ENCODE measurements at places on chromosomes 6 and 20. TPM values are rescaled to one million over a fixed set of nuclear protein-coding genes. Genes with fewer than 3 reads are reported as not detected.

GRCh38 chr6:134607411-134607810 is 289.5 kb upstream of the SGK1 start:
- no peak for DNase-seq
- no peaks in the 10 kb centered on the region for H3K36me3 ChIP-seq
- no peaks in the 10 kb centered on the region for H3K4me1 ChIP-seq
- H3K27ac ChIP-seq, result no peak overlapping the region
- no peak overlapping the region for H3K4me3 ChIP-seq
- H3K27me3 ChIP-seq, result no peaks in the 10 kb centered on the region

GRCh38 chr6:129623008-129623732 is 86.8 kb downstream of the ARHGAP18 start:
- DNase-seq, result no peak
- no peak overlapping the region for H3K27ac ChIP-seq
- H3K4me3 ChIP-seq, result no peak overlapping the region
- no peaks in the 10 kb centered on the region for H3K36me3 ChIP-seq
- H3K27me3 ChIP-seq, result no peaks in the 10 kb centered on the region
- no peaks in the 10 kb centered on the region for H3K4me1 ChIP-seq

DNA sequence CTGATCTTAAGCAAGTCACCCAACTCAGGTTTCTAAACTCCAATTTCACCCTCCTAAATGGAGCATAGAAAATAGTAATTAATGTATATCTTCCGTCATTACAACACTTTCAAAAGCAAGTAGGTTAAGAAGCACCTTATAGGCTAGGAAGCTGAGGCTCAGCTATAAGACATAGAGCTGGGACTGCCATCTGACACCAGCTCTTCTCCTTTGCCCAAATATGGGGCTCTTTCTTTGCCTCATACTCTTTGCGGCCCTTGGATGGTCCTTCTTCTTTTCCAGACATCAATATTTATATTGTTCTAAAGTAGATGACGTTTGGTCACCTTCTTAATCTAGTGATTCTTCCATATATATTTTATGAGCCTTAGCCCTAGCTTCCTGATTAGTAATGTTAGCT is 413.2 kb downstream of the LMBRD1 start:
- DNase-seq, result no peak
- H3K4me3 ChIP-seq, result no peak overlapping the region
- no peak overlapping the region for H3K27ac ChIP-seq
- no peaks in the 10 kb centered on the region for H3K4me1 ChIP-seq
- no peaks in the 10 kb centered on the region for H3K27me3 ChIP-seq
- H3K36me3 ChIP-seq, result no peaks in the 10 kb centered on the region

GRCh38 chr6:131960371-131961133 is 9.4 kb upstream of the CCN2 start:
- H3K27ac ChIP-seq, result no peak overlapping the region
- no peaks in the 10 kb centered on the region for H3K36me3 ChIP-seq
- no peaks in the 10 kb centered on the region for H3K27me3 ChIP-seq
- no peak overlapping the region for H3K4me3 ChIP-seq
- no peak for DNase-seq

GRCh38 chr20:40770564-40771307 is 81.7 kb upstream of the MAFB start:
- H3K4me3 ChIP-seq, result no peak overlapping the region
- no peaks in the 10 kb centered on the region for H3K27me3 ChIP-seq
- H3K27ac ChIP-seq, result no peak overlapping the region

DNA sequence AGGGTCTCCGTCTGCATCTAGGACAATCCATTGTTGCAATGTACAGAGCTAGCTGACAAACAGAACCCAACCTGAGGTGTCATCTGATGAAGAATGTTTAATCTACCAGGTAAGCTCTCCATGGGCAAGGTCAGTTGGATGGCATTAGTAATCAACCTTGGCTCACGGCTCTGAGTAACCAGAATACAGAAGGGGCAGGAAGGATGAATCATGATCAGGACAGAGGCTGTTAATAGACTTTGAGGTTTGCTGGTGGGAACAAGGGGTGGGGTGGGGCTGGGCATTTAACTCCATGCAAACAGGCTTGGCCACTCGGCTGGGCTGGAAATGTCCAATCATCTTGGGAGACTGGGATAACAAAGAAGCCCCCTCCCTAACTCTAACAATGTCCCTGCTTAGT is 77.1 kb upstream of the MRPS10 start:
- H3K27me3 ChIP-seq, result no peaks in the 10 kb centered on the region
- no peak overlapping the region for H3K27ac ChIP-seq
- DNase-seq, result no peak
- H3K36me3 ChIP-seq, result no peaks in the 10 kb centered on the region
- no peak overlapping the region for H3K4me3 ChIP-seq
- H3K4me1 ChIP-seq, result no peaks in the 10 kb centered on the region

DNA sequence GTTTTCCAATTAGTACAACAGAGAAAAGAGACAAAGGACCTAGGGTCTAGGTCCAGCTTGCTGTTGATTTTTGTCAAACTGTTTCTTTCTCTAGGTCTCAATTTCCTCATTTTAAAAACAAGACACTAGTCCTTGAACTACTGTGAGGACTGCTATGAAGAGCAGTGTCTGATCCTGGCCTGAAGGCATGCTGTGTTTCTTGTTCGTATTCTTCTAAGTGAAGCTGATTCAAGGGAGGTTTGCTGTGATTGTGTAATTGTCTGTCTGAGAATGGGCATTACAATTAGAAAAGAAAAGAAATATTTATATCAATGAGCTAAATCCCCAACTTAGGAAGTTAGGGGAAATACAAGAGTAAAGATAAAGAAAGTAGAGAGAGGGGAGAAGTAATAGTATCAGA is 228.2 kb upstream of the SUPT3H start:
- no peaks in the 10 kb centered on the region for H3K4me1 ChIP-seq
- no peaks in the 10 kb centered on the region for H3K36me3 ChIP-seq
- no peak overlapping the region for H3K4me3 ChIP-seq
- H3K27ac ChIP-seq, result no peak overlapping the region
- no peaks in the 10 kb centered on the region for H3K27me3 ChIP-seq

DNA sequence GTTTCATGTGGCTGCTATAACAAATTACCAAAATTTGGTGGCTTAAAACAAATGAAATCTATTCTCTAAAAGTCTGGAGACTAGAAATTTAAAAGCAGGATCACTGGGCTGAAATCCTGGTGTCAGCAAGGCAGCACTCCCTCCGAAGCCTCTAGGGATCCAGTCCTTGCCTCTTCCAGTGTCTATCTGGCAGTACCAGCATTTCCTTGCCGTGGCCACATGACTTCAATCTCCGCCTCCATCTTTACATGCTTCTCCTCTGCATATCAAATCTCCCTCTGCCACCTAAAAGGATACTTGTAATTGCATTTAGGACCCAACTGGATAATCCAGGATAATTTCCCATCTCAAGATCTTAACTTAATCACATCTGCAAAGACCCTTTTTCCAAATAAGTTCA is 30.2 kb downstream of the ARHGAP18 start:
- peak overlapping the region; percentile 54 for H3K27ac ChIP-seq
- peak overlapping the region; percentile 24 for H3K4me3 ChIP-seq

- DNase-seq, result no peak
- H3K27ac ChIP-seq, result no peak overlapping the region
- H3K4me1 ChIP-seq, result no peaks in the 10 kb centered on the region
- H3K4me3 ChIP-seq, result no peak overlapping the region
Observed at GRCh38 chr6:106383573-106383972, 23.1 kb downstream of the CRYBG1 start.

DNA sequence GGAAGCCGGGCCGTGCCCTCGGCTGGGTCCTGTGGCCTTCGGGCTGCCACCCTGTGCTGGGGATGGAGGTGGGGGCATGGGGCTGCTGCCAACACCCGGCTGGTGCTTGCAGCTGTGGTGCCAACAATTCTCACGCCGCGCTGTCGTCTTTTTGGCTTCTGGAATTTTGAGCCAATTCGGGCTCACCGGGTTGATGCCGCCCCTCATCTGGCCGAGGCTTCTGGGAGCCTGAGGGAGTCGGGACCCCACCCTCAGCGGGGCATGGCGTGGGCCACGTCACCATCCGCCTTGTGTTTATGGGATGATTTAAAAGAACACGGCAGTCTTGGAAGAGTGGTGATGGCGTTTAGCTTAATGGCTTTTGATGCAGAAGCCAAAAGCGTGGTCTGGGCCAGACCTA is 8.7 kb upstream of the NPBWR2 start:
- DNase-seq, result no peak
- no peak overlapping the region for H3K27ac ChIP-seq
- H3K27me3 ChIP-seq, result peaks cover 2% of the 10 kb centered on the region
- H3K4me3 ChIP-seq, result no peak overlapping the region

DNA sequence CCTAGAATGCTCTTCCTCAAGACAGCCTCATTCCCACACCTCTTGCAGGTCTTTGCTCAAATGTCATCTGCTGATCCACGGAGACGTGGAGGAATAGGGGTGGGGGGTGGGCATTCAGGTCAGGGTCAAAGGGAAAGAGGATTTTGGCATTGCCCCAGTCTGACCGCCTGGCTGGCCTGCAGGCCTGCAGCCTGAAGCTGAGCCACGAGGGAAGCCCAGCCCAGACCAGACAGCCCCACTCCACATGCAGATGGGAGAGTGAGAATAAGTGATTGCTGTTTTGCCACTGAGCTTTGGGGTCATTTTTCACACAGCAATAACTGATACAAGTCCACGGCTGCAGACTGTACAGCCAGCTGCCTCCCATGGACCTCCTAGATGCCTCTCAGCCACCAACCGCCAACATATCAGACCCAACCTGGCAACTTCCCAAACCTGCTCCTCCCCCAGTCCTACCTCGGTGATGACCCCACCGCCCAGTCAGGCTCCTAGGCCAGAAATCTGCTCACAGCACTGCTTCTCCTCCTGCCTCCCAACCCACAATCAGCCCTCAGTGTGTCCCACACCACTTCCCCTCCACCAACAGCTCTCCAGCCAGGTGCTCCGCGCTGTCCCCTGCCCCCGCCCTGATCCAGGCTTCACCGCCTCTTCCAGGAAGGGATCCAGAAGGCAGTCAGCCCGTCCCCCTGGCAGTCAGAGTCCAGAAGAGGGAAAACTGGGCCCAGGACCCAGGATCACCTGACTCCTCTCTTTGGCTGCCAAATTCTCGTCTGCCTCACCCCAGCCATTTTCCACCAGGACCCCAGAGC is 14.0 kb downstream of the KIAA1755 start:
- H3K4me1 ChIP-seq, result peaks cover 45% of the 10 kb centered on the region
- no peak overlapping the region for H3K4me3 ChIP-seq
- H3K27me3 ChIP-seq, result no peaks in the 10 kb centered on the region
- H3K27ac ChIP-seq, result peak overlapping the region; percentile 93
- peaks cover 14% of the 10 kb centered on the region for H3K36me3 ChIP-seq
- DNase-seq, result no peak

- no peaks in the 10 kb centered on the region for H3K27me3 ChIP-seq
- H3K4me1 ChIP-seq, result no peaks in the 10 kb centered on the region
- H3K4me3 ChIP-seq, result no peak overlapping the region
Observed at GRCh38 chr6:165817148-165817547, 154.1 kb upstream of the PDE10A start.

GRCh38 chr20:38426006-38426897 is 8.9 kb downstream of the SNHG17 start:
- DNase-seq, result peak; percentile 25
- H3K4me3 ChIP-seq, result no peak overlapping the region
- no peaks in the 10 kb centered on the region for H3K27me3 ChIP-seq
- no peaks in the 10 kb centered on the region for H3K4me1 ChIP-seq
- H3K27ac ChIP-seq, result no peak overlapping the region
- peaks cover 72% of the 10 kb centered on the region for H3K36me3 ChIP-seq

- no peaks in the 10 kb centered on the region for H3K27me3 ChIP-seq
- DNase-seq, result no peak
- no peak overlapping the region for H3K27ac ChIP-seq
- H3K4me3 ChIP-seq, result no peak overlapping the region
- H3K36me3 ChIP-seq, result no peaks in the 10 kb centered on the region
Observed at GRCh38 chr6:47879015-47879414, 97.2 kb downstream of the OPN5 start.

GRCh38 chr6:116011520-116011919 is 49.2 kb downstream of the FRK start:
- no peaks in the 10 kb centered on the region for H3K27me3 ChIP-seq
- no peak overlapping the region for H3K27ac ChIP-seq

Gene IL17F
- total RNA-seq, result not detected

Gene HLA-DQA1
- 4.5 TPM for total RNA-seq

Gene NOTCH4
- total RNA-seq, result 26.0 TPM

Measured in thoracic aorta (tissue), 2 donors.